ENCODE measurements at places on chromosomes 6 and 20. TPM values are rescaled to one million over a fixed set of nuclear protein-coding genes. Genes with fewer than 3 reads are reported as not detected.

DNA sequence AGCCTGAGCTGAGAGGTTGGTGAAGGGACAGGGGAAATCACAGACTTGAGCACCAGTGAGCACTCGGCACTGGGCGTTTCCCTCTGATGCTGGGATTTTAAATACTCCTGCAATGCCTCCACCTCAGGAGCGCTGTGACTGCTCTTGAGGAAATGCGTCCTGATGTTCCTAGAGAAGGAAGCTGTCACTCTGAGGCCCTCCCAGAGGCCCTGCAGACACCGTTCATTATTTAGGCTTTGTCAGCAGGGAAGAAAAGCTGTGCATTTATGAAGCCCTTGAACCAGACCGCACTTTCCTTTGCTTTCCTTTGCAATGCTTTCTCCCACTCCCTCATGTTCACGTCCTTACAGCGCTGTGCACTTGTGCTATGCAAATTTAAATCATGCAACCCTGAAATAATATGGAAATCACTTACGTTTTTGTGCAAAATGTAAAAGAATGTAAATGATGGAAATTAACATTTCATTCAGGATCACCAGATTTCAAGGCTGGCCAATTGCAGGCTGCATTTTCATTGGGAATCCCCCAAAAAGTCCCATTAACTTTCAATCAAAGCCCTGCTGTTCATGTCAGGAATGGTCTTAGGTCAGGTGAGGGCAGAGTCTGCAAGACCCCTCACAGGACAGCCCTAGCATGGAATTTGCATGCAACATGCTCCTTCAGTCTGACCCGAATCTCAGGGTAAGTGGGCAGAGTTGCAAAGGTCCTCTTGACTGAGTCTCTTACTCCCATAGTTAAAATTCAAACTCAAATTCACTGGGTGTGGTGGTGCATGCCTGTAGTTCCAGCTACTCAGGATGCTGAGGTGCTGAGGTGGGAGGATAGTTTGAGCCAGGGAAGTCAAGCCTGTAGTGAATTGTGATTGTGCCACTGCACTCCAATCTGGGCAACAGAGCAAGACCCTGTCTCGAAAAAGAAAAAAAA, 45.8 kb upstream of the SYNDIG1 start:
- no peak for DNase-seq

- no peak for DNase-seq
Observed at GRCh38 chr6:25341203-25341552, 62.0 kb downstream of the CARMIL1 start.

DNA sequence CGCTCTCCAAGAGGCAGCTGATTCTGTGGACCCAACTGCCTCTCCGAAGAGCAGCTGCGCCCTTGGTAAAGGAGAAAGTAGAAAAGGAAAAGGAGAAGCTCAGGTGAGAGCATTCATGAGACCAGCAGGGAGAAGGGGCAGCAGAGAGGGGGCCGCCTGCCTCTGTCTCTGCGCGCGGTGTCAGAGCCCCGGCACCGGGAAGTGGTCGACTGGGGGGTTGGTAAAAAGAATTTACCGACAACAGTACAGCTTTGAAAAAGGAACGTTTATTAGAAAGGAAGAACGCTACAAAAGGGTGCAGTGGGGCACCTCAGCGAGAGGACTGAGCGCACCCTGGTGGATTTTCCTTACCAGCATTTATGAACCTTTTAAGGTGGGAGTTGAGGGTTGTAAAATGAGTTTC, 61.9 kb downstream of the GPR6 start:
- DNase-seq = peak; percentile 75

GRCh38 chr20:50062006-50062838, 50.7 kb downstream of the UBE2V1 start:
- no peak for DNase-seq

FILIP1 gene
- total RNA-seq = not detected

- no peak for DNase-seq
Observed at GRCh38 chr6:36676141-36677058, 2.1 kb upstream of the CDKN1A start.

DNA sequence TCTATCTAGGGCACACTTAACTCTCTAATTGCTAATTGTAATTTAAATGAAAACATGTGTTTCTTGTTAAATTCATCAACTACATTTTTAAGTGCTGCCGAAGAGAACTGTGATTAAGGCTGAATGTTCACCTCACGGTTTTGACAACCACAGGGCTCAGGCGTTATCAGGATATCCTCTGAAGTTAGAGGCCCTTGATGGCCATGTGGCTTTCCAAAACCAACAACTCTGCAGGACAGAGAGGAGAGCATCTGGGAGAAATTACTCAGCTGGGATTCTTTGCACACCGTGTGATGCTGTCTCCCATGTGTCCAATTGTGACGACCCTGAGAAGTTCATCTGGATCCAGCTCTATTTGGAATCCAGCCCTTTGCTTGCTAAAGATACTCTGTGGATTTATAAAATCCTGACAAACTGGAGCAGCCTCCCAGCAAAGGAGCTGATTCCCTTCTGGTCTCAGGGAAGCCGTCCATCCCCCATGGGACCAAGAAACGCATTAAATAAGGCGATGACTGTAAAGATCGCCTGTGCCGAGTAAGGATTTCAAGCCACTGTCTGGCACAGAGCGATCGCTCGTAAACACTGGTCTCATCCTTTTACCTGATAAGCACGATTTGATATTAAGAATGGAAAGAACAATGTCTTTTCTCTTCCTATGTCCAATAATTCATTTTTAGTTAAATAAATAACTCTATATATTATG, 401.1 kb downstream of the CD83 start:
- no peak for DNase-seq

DNA sequence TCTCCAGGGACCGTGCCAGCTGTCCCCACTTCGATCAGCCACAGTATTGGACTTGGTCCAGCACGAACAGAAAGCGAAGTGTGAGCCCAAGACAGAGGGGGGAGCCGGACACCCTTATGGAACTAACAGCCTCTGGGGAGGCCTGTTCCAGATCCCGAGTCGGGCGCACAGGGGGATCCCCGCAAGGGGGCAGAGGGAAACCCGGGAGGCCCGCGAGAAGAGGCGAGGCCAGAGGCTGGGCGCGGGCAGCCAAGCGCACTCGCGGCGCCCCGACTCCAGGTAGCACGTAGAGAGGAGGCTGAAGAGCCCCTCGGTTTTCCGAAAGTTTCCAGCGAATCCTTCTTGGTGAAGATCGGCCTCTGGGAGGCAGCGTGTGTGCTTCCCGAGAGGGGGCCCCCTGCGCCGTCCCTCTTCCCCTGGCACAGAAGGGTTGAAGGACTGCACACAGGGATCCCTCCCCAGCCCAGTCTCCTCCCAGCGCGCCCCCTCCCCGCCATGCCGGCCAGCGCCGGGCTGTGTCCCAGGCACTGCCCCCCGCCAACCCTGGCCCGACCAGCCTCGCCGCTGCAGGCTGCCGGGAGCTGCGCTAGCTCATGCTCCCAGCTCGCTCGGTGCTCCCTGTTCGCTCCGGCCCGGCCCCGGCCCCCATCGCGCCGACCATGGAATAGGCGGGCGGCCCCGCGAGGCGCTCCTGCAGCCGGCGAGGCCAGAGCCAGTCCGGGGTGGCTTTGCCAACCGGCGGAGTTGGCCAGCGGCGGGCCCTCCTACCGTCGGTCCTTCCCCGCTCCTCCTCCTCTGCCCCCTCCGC, 577 bp upstream of the SLC24A3 start:
- no peak for DNase-seq

GRCh38 chr6:110621061-110621460, 144.6 kb upstream of the SLC22A16 start:
- DNase-seq = no peak

- DNase-seq = no peak
Observed at GRCh38 chr6:158257781-158258180, 54.5 kb upstream of the TULP4 start.

DNA sequence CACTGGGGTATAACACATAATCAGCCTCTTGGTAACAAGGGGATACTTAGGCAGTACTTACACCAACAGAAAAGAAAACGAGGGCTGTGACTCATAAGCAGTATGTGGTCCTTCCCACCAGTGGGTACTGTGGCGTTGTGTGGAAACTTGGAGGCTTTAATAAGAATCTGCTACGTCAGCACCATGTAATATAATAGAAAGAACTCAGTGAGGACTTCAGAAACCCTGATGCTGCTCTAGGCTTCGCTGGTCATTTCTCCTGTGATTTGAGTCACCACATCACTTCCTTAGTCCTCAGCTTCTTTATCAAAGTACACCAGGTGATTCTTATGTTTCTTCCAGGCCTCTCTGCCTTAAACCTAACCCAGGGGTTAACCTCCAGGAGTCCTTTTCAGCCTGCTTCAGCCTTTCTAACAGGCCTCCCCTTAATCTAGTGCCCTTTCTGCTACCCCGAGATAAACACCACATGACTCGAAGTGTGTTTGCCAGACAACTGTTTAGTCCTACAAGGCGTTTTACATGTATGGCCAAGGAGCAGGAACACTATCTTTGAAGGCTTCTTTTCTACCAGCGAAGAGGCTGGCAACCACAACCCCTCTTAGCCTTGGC, 68.5 kb downstream of the FYN start:
- peak; percentile 74 for DNase-seq

DNA sequence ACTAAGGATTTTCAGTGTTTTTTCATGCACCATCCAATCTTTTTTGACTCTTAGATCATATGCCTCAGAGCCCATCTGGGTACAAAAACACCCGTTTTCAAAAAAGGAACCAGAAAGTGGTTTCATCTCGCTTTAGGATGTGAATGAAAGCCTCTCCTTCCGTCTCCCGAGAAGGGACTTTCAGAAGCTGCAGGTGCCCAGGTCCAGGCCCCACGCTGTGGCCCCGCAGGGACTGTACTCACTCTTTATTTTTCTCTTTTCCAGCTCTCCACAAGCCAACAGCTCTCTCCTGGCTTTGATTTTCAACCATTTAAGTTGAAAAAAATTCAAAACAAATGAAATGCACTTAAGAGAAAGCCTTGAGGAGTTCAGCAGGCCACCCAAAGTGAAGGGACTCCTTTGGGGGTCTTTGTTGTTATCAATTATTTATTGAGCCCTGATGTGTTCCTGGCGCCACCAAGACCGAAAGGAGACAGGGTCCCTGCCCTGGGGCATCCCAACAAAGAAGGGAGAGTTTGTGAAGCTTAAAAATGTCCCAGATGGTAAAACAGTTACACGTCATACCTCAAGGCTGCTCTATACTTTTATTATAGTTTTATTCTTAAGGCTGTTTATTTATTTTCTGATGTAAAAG, 467.3 kb downstream of the PREX1 start:
- no peak for DNase-seq

LST1 gene
- 19.1 TPM for total RNA-seq

- DNase-seq = no peak
Observed at GRCh38 chr20:33296206-33296605, 13.2 kb downstream of the BPIFB1 start.

GRCh38 chr6:33441457-33441856, 12.9 kb upstream of the ZBTB9 start:
- no peak for DNase-seq

- no peak for DNase-seq
Observed at GRCh38 chr20:10719740-10720385, 46.1 kb upstream of the JAG1 start.

DOK5 gene
- total RNA-seq = not detected

DNA sequence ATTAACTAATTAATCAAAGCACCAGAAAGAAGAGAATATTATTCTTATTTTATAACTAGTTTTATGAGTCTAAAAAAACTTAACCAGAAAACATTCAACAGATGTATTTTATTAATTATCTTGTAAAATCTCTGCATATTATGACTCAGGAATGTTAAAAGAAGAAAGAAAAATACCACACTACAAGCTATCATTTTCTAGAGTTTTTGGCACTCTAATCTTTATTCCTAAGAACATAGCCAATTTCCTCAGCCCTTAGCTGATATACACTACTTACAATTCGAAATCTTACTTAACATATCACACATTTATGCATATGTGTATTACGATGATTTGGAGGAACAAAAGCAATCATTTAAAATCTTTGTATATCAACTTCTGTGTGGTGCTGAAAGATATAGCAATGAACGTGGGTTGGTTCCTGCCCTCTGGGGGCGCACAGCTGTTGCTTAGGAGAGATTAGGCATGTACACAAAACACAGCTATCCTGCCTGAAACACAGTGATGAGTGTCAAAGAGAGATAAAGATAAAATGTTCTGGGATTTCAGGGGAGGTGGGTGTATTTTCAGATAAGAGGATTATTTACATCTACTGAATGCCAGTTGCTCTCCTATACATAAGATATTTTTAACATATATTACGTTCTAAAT, 404.5 kb downstream of the SYNE1 start:
- no peak for DNase-seq

- DNase-seq = no peak
Observed at GRCh38 chr6:75204217-75204958, 1.5 kb downstream of the COL12A1 start.

LAMP5 gene
- total RNA-seq = not detected

GRCh38 chr6:10429638-10430427, 15.0 kb upstream of the TFAP2A start:
- DNase-seq = no peak

GRCh38 chr6:52994839-52995088, 320 bp downstream of the GSTA4 start:
- DNase-seq = no peak

- DNase-seq = no peak
Observed at GRCh38 chr6:9540126-9540525, 874.7 kb downstream of the TFAP2A start.

DNA sequence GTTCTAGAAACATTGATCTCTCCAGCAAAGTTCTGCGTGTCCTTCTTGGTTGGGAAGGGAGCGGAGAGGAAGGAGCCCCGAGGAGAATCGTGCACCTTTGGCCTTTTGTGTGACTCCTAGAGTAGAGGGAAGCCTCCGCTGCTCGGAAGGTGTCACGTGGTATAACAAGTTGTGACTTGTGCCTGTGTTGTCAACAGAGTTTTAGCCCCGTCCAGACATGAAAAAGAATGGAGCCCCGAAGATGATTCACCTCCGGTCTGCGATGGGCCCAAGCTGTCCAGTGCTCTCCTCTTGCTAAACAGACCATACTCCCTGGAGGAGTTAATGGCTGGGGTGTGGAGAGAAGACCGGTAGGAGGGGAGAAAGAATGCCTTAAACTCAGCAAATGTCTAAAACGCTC, 7.0 kb downstream of the EYA2 start:
- no peak for DNase-seq

DNA sequence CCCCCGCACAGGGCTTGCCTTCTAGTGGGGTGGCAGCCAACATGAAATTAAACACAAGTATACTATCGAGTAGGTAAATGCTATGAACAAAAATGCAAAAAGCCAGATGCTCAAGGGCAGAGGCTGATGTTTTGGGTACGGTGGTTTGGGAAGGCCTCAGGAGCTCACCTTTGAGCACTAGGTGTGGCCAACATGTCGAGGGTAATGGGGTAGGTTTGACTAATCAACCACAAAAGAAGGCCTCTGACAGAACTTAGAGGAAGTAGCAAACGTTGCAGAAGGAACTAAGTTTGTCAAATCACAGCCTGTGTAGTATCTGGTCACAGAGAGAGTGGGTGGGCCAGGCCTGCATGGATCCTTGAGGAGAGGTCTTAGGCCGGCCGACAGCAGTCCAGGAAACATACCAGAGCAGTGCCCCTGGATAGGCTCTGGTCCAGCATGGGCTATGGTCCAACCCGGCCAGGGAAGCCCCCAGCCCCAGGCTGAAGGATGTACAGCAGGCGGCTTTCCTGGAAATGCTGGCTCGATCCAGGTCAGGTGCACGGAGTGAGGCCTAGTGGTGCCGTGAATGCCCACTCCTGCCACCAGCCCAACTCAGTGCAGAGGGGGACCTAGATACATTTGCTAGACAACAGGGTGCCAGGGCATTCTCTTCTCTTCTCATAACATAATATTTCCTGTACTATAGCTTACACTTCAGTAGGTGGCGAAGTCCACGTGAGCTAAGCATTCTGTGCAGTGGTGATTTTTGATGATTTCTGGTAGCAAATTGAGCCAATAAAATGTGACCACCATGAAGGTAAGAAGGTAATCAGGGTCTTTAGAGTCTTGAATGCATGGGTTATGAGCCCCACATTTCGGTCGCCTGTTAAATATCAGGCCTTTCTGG, 56.3 kb upstream of the CD93 start:
- DNase-seq = no peak

MOXD1 gene
- total RNA-seq = 0.16 TPM

Data from naive thymus-derived CD8-positive, alpha-beta T cell (primary cell).